ENCODE measurements at places on chromosomes 2 and 18. TPM values are rescaled to one million over a fixed set of nuclear protein-coding genes. Genes with fewer than 3 reads are reported as not detected.
A peak's percentile ranks its signal among the peaks of the same experiment; 100 is the strongest.

The POTEF gene
- total RNA-seq: not detected

DNA sequence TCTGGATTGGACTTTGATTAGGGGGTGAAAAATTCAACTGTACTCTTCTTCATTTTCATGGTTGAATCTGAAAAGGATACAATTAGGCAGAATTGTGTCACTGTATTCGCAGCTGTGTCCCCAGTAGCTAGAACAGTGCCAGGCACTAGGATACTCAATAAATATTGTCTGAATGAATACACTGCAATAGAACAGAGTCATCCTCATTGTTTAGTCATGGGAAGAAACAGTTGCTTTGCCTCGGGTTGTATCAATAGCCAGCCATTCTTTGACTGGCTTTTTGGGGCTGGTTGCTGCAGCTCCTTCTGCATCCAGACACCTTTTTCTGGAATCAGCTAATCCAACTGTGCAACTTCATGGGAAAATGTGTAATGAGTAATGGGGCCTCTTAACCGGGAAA, 18.1 kb upstream of the DYNC1I2 start:
- H3K4me1 ChIP-seq: no peaks in the 10 kb centered on the region
- H3K36me3 ChIP-seq: no peaks in the 10 kb centered on the region
- H3K27ac ChIP-seq: no peak overlapping the region

The ITGAV gene
- total RNA-seq: 5.8 TPM

The MYO5B gene
- total RNA-seq: not detected

DNA sequence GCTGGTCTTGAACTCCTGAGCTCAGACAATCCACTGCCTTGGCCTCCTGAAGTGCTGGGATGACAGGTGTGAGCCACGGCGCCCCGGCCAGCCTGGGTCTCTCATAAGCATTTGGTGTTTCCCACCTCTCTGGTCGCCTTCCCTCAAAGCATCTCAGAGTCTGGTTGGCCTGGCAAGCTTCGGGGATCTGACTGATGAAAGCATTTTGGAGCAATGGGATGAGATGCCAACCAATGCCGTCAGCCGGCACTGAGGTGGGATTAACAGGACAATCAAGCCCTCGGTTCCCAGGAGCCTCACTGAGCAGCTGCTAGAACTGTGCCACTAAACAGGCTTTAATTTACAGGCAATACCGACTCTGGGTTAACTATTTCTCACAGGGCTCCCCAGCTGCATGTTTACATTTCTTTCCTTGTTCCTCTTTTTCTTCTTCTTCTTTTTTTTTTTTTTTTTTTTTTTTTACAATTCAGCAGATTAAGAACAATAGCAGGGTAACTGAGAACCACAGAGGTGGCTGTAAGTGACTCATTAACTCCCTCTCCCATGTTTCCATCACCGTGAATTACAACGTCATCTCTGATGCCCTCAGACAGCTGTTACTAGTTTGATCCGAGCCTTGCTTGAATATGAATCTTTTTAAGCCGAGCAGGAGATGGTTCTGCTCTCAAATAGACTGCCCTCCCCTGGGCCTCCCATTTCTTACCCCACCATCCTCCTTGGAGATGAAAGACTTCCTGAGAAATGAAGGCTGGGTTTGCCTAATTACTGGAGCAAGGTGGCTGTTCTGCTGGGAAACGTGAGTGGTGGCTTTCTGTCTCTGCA, 37.9 kb downstream of the ODC1 start:
- no peak overlapping the region for H3K27ac ChIP-seq
- no peak for DNase-seq
- peaks cover 43% of the 10 kb centered on the region for H3K4me1 ChIP-seq
- H3K27me3 ChIP-seq: no peaks in the 10 kb centered on the region
- no peak overlapping the region for H3K4me3 ChIP-seq
- H3K36me3 ChIP-seq: peaks cover 16% of the 10 kb centered on the region

DNA sequence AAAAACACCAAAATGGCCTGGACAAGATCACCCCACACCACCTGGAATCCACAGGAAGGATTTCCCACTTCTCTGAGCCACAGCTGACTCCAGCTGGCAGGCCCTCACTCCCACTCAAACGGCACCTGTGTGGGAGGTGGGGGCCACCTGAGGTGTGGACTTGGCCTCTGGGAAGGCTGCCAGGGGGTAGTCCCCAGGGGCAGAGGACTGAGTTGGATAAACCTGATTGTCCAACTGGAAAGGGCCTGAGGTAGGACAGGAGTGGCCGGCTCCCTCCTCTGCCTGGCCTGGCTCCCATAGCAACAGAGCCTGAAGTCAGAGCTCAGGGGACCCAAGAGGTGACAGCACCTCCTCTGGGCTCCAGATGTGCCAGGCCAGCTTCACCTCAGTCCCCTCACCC, 300.2 kb downstream of the CELF4 start:
- no peak overlapping the region for H3K4me3 ChIP-seq
- no peak for DNase-seq
- H3K36me3 ChIP-seq: no peaks in the 10 kb centered on the region
- no peaks in the 10 kb centered on the region for H3K4me1 ChIP-seq
- no peak overlapping the region for H3K27ac ChIP-seq

- no peak overlapping the region for H3K27ac ChIP-seq
- no peak for DNase-seq
- H3K36me3 ChIP-seq: peaks cover 60% of the 10 kb centered on the region
- H3K4me3 ChIP-seq: no peak overlapping the region
- H3K27me3 ChIP-seq: no peaks in the 10 kb centered on the region
These were observed 11.5 kb downstream of the SMPD4 start for GRCh38 chr2:130169896-130170295.

The CENPA gene
- 0.30 TPM for total RNA-seq

DNA sequence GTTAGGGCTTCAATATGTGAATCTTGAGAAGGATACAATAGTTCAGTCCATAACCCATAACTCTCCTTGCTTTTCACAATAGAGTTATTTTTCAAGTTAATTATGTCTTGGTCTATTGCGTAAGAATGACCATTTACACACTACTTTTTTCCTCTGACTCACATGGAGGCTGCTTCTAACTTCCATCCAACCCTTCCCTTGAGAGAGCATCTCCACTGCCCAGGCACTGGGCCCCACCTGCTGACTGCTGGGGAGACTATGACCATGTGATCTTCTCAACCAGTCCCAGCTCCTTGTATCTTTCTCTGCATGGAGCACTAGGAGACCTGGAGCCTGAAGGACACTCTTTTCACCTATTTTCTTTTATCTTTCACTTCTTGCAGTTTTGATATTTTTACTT, 251.5 kb downstream of the GPD2 start:
- no peaks in the 10 kb centered on the region for H3K36me3 ChIP-seq
- H3K27me3 ChIP-seq: no peaks in the 10 kb centered on the region
- H3K27ac ChIP-seq: no peak overlapping the region
- DNase-seq: no peak
- no peaks in the 10 kb centered on the region for H3K4me1 ChIP-seq

DNA sequence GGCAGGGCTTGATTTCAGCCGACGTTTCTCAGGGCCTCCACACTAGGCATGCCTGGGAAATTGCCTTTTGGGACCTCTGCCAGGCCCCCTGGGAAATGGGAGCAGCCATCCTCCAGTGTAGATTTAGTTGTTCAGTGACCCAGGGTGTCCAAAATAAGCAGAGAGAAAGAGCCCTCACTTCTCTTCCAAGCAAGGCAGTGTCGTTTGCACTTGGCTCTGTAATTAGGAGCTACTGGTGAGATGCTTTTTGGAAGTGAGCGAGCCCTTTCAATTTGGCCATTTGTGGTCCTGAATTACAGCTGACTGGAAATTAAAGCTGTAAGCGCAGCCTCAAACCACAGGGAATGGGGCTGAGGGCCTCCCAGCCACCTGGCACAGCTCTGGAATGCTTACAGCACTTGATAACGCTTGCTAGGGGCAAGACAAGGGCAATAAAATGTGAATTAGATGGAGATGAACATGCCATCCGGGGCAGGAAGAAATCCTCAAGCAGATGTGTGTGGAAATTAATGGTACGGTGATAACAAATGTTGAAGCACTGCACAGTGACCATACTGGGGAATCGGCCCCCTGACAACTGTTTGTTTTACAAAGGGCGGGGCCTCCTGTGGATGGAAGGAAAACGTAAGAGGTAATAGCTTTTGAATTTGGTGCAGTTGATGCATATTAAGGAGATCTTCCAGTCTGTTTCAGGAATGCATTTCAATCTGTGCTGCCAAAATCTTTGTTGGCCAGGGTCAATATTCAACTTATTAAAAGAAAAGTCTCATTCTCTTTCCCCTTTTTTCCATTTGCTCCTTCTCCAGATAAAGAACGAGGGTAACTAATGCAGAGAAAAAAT, 173.1 kb downstream of the UXS1 start:
- H3K4me3 ChIP-seq: no peak overlapping the region
- no peak overlapping the region for H3K27ac ChIP-seq
- no peaks in the 10 kb centered on the region for H3K27me3 ChIP-seq
- no peak for DNase-seq
- no peaks in the 10 kb centered on the region for H3K36me3 ChIP-seq

The ACADL gene
- not detected for total RNA-seq

DNA sequence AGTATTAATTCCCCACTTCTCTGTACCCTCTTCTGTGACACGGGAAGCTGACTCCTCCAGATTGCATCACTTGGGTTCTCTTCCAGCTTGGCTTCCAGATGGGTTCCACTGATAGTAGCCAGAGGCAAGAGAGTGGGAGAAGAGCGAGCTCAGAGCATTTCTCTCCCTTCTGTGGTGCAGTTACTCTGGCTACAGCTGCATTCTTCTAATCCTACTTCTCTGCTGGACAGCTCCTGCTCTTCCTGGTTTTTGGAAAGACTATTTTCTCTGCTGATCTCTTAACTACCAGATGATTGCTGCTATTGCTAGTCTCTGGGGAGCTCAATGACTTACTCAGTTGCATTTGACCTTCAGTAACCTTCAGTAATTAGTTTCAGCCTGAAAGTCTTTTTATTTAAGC, 187.5 kb upstream of the MAP2 start:
- H3K36me3 ChIP-seq: no peaks in the 10 kb centered on the region
- no peak overlapping the region for H3K27ac ChIP-seq
- DNase-seq: no peak
- H3K27me3 ChIP-seq: no peaks in the 10 kb centered on the region
- no peak overlapping the region for H3K4me3 ChIP-seq

DNA sequence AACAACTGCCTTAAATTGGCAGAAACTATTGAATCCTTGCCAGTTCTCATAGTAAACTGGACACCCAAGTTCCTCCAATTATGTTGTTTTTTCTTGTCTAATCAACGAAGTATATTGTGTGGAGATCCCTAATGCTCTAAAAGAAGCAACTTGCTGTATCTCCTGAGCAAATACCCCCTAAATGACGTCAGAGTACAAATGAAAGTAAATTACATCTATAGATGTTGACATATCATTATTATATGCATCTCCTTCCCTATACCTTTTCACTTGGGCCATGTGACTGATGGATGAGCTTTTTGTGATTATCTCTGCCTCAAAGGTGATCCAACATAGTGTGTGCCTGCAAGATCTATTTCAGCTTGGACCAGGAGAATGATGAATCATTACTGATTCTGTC, 159.4 kb downstream of the CCDC148 start:
- H3K4me3 ChIP-seq: no peak overlapping the region
- H3K27me3 ChIP-seq: no peaks in the 10 kb centered on the region
- DNase-seq: no peak
- H3K27ac ChIP-seq: no peak overlapping the region
- H3K4me1 ChIP-seq: no peaks in the 10 kb centered on the region
- no peaks in the 10 kb centered on the region for H3K36me3 ChIP-seq

DNA sequence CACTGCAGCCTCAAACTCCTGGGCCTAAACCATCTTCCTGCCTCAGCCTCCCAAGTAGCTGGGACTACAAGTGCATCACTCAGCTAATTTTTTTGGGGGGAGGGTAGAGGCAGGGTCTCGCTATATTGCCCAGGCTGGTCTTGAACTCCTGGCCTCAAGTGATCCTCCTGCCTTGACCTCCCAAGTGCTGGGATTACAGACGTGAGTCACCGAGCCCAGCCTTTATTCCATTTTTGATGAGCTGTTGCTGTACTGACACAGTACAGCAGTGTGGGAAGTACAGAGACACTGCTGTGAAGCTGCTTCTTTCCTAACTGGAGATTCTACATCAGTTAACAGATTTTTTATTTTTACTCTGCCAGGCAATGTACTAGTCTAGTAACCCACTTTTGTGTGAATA, 18.8 kb downstream of the PTRHD1 start:
- H3K4me1 ChIP-seq: no peaks in the 10 kb centered on the region
- no peak overlapping the region for H3K4me3 ChIP-seq

DNA sequence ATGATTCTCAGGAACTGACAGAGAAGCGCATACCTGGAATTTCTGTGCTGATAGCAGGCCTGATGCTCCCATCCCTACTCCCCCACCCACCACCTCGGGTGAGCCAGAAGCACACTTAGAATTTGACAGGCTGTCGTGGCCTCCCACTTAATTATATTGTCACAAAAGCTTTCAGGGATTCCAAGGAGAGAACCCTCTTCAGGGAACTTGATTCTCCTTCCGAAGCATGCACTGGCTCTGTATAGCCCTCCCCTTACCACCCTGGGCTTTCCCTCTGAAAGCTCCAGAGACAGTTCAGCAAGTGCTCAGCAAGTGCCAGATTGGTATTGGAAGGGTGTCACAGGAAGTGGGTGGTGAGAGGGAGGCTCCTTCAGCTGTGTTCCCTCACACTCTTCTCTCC, 252.5 kb upstream of the SIX2 start:
- no peaks in the 10 kb centered on the region for H3K36me3 ChIP-seq
- H3K27ac ChIP-seq: no peak overlapping the region
- no peak for DNase-seq

The USP14 gene
- 37.3 TPM for total RNA-seq

- H3K27ac ChIP-seq: no peak overlapping the region
- no peak overlapping the region for H3K4me3 ChIP-seq
- no peaks in the 10 kb centered on the region for H3K36me3 ChIP-seq
- H3K4me1 ChIP-seq: no peaks in the 10 kb centered on the region
These were observed 28.5 kb downstream of the ITGB1BP1 start for GRCh38 chr2:9394816-9395215.

The FZD7 gene
- total RNA-seq: 0.93 TPM

The LYG1 gene
- 3.1 TPM for total RNA-seq

DNA sequence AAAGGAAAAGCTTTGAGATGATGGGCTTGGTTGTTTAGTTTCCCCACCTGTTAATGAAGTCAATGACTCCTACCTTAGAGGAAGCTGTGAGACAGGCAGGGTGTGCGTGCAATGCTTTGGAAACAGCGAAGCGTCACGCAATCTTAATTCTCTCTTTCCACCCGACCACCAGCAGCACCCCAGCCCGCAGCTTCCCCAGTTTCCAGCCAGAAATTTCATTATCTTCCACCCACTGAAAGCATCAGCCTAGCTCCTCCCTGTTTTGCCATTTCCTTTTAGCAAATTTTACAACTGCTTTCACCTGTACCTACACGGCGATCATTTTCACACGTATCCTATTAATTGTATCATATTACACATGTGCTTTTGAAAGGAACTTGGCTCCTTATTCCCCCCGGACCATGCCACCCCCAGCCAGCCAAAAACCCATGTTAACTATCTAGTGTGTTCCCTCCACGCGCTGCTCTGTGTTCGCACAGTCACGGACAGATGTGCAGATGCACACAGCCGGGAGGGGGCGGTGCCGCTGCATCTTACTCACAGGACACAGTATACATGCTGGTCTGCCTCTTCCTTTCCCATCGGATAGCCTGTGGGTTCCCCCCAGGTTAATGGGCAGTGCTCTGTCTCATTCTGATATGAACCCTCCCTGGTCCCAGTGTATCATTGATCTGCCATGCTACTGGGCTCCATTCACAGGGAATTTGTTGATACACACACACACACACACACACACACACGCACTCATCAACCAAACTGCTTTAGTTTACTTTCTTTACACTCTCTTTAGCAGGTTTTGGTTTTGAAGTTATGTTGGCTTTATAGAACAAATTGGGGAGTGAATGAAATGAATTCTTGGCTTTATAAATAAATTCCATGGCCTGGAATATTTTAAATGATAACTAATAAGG, 22.4 kb downstream of the CYP27C1 start:
- H3K36me3 ChIP-seq: no peaks in the 10 kb centered on the region
- peak; percentile 36 for DNase-seq
- H3K4me3 ChIP-seq: no peak overlapping the region

- H3K4me3 ChIP-seq: no peak overlapping the region
- DNase-seq: no peak
- no peaks in the 10 kb centered on the region for H3K27me3 ChIP-seq
These were observed 4.6 kb downstream of the TMEM169 start for GRCh38 chr2:216086207-216086893.

All from T-cell (primary cell).